Naive B cell (primary cell): ENCODE measurements at places on chromosomes 13 and 19.

DNA sequence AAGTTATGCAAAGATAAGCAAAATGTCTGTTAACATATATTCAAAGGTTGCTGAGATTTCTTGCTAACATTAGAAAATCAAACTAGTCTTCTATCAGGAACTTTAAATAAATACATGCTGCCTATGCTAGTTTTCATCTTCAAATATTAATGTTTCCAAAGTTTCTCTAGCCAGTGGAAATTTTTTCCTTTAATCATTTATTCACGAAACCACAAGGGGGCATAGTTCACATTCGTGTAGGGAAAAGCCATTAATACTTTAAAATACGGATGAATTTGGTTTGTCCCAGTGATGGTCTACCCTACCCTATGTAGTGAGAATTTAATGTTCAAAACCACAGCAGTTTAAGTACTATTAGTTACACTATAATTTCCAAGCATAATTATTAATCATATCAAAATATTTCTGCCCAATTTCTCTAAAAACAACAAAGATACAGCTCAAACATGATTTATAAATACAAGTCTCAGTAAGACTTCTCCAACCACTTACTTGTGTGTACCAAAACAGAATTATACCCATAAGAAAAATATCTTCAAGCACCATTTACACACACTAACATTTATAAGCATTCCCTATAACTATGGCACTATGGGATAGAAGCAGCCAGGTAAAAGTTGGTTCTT lies 16.2 kb downstream of the NUFIP1 start:
- no peak for DNase-seq

GRCh38 chr13:91355826-91356710 lies 8.6 kb downstream of the MIR17HG start:
- no peak for DNase-seq

GRCh38 chr19:16293118-16294091 lies 31.2 kb upstream of the KLF2 start:
- no peak for DNase-seq

DNA sequence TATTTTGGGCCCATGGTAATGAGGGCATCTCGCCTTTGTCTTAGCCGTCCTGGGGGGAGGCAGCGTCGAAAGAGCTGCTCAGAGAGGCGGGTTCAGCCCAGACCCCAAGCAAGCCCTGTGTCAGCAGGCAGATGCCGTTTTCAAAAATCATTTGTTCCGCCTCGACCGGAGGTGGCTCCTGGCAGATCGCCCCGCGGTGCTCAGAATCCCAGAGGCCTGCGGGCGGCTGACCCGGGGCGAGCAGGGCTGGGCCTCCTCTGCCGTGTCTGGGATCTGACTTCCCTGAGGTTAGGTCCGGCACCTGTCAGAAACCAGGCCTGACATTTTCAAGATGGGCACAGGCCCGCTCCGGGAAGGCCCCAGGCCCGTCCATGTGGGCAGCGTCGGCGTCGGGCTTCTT lies 36.1 kb downstream of the CRTC1 start:
- no peak for DNase-seq

DNA sequence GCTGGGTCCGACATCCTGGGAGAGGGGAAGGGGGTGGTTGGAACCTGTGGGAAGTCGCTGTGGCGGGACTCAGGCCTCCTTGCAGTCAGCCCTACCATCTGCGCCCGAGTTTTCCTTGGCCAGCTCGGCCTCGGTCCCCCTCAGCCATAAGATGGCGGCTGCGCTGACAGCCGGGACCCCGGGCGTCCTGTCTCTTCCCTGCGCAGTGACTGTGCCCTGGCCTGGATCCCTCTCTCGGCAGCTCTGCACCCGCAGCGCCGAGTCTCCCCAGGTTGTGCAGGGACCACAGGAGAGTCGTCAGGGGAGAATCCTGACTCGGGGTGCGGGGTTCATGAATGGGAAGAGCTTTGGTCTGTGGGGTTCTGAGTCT lies 345 bp downstream of the ZNF257 start:
- DNase-seq, result no peak

DNA sequence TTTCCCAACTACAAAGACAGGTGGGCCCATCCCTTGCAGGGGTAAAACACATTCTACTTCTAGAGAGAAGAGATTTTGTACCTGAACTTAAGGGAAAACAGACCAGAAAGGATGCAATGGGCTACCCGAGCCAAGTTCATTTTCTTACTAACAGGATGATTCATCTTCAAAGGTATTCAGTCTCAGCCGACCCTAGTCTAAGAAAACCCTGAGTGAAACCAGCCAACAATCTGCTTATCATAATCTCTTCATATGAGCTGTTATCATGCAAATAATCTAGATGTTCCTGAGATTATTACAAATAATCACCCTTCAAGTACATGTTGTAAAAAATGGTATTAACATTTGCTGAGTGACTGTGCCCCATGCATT lies 15.6 kb downstream of the PABPC3 start:
- DNase-seq, result no peak

GRCh38 chr13:83281654-83282053 lies 600.6 kb downstream of the SLITRK1 start:
- no peak for DNase-seq

GRCh38 chr19:35194012-35194984 lies 34.2 kb downstream of the FAM187B start:
- DNase-seq, result no peak

DNA sequence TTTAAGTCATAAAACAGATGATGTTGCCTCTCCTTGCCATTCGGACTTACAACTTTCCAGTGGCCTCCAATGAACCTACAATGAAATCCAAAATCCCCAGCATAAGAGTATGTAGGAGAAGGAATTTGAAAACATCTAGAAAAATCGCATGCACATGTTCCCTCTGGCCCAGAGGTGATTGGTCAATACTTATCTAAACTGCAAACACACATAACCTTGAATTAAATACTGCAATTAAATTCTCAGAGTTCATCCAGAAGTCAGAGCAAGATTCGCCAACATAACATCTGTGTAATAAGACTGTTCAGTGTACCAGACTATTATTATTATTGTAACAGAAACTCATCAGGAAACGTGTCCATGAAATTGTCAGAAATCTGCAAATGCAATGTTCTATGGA lies 82.2 kb upstream of the USP29 start:
- no peak for DNase-seq

DNA sequence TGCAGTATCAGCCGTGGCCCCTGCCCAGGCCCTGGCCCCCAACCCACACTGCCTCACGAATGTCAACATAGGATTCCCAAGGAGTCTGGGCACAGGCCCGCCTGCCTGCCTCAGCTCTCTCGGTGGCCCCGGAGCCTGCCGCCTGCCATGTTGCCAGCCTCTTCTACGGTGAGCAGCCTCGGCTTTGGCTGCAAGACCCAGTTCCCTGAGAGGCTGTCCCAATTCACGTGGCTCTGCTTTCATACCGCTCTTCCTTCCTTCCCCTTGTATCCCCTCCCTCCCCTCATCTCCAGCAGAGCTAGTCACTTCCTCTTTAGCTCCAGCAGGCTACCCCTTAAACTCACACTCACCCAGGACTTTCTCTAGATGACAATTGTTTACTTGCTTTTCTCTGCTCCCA lies 42.7 kb downstream of the SERP2 start:
- DNase-seq, result no peak

DNA sequence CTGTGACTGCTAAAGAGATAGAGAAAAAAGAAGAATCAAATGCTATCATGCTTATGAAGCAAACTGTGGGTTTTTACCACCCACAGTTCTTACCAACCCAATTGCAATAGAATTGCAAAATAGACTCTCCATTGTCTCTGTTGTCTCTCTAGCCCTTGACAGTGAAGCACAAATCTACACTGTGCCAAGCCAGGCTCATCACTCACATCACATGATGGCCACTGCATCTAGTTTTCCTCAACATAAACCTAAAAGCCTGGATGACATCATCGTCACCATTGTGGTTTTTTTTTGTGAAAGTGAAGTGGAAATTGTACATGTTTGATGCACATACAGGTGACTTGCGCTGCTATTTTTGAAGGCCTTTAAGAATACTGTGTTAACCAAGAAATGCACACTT lies 56.1 kb downstream of the KL start:
- DNase-seq, result no peak

DNA sequence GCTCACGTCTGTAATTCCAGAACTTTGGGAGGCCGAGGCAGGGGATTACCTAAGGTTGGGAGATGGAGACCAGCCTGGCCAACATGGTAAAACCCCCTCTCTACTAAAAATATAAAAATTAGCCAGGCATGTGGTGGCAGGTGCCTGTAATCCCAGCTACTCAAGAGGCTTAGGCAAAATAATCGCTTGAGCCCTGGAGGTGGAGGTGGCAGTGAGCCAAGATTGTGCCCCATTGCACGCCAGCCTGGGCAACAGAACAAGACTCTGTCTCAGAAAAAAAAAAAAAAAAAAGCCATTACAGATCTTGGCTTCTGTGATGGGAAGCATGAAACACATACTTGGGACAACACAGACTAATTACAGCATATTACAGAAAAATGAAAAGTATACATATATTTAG lies 1404.5 kb upstream of the SPRY2 start:
- no peak for DNase-seq

- no peak for DNase-seq
Observed at GRCh38 chr13:43269037-43269481, 245.7 kb downstream of the DNAJC15 start.

- DNase-seq, result no peak
Observed at GRCh38 chr13:85500696-85501256, 298.4 kb downstream of the SLITRK6 start.

DNA sequence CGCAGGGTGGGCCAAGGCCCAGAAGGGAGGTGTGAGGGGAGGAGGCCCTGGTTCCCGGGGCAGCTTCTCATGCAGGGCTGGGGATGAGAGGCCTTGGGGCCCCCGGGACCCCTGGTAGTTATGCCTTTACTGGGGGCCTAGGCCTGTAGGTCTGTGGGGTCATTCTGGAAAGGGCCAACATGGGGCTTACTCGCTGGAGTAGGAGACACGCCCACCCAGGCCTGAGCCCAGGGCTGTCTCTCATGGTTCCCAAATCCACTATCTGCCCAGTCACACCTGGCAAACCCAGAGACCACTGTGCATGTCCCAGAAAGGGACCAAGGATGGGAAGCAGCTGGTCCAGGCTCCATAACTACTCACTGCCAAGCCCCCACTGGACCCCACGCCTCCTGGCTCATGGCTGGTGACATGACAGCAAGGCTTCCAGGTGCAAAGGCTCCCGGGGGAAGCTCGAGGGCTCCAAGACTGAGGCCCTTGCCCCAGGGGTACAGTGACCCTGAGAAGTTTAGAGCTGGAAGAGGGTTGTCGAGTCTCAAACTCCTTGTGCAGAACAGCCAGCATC lies 64.2 kb upstream of the ATP12A start:
- no peak for DNase-seq

GRCh38 chr13:73849292-73849691 lies 284.9 kb downstream of the KLF12 start:
- no peak for DNase-seq

- DNase-seq, result peak; percentile 69
Observed at GRCh38 chr19:43624933-43625332, 5.5 kb upstream of the ZNF428 start.

DNA sequence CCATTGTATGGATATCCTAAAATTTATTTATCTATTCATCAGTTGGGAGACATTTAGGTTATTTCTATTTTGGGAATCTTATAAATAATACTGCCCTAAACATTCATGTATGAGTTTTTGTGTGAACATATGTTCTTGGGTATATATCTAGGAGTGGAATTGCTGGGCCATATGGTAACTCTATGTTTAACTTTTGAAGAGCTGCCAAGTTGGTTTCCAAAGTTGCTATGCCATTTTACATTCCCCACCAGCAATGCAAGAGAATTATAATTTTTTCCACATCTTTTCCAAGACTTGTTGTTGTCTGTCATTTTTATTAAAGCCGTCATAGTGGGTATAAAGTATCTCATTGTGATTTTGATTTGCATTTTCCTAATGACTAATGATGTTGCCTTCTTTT lies 48.2 kb upstream of the CALM3 start:
- no peak for DNase-seq

DNA sequence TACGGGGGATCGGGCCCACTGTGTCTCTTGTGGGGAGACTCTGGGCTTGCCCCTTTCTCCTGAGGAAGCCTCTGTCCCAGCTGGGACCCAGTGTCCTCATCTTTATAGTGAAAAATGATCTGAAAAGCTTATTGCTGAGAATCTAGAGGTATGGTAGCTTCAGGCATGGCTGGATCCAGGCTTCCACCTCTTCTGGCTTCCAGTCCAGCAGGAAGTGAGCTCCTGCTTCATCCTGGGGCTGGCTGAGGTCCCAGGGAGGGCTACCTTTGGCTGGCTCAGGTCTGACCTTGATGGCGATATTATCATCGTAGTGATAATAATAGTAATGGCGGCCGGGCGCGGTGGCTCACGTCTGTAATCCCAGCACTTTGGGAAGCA lies 3.0 kb downstream of the SLC5A5 start:
- DNase-seq, result no peak

DNA sequence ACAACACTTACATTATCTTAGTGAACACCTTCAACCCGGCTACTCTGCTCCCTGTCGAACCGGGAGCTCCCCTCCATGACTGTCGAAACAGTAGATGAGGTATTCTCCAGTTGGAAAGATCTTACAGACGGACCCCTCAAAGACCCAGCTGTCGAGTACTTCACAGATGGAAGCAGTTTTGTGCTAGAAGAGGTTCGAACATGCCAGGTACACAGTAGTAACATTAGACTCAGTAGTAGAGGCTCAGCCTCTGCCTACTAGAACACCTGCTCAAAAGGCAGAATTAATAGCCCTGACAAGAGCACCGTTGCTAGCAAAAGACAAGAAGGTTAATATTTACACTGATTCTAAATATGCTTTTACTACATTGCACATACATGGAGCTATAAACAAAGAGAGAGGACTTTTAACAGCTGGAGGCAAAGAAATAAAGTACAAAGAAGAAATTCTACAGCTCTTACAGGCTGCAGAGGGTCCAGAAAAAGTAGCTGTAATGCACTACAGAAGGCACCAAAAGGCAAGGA lies 13.6 kb upstream of the SLC15A1 start:
- no peak for DNase-seq

GRCh38 chr19:49441960-49442350 lies 628 bp upstream of the SLC17A7 start:
- DNase-seq, result no peak

GRCh38 chr13:80374901-80375300 lies 34.0 kb upstream of the SPRY2 start:
- no peak for DNase-seq

GRCh38 chr13:113074401-113074800 lies 31.2 kb upstream of the F7 start:
- DNase-seq, result no peak

- no peak for DNase-seq
Observed at GRCh38 chr13:73372666-73373627, 314.1 kb downstream of the KLF5 start.

GRCh38 chr13:95007322-95007721 lies 293.9 kb downstream of the ABCC4 start:
- no peak for DNase-seq
